COR-L47 (cell line): ENCODE measurements at places on chromosomes 5 and 9.
A peak's percentile ranks its signal among the peaks of the same experiment; 100 is the strongest.

DNA sequence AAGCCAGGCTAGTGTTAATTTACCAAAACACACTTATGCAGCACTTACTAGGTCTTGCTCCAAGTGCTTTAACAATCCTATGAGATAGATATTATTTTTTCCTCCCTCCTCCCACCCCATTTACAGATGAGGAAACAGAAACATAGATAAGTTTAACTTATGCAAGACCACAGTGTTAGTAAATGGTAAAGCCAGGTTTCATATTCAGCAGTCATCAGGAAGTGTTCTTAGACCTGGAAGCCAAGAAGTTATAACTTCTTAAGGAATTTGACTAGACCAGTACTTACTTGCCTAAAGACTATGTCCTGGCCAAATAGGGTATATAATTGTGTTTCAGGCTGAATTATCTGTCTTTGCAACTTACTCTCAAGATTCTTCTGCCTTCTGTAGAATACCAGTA is 15.9 kb downstream of the ABHD17B start:
- no peak for DNase-seq

- no peak for DNase-seq
Observed at GRCh38 chr9:124388275-124389048, 26.8 kb downstream of the PSMB7 start.

DNA sequence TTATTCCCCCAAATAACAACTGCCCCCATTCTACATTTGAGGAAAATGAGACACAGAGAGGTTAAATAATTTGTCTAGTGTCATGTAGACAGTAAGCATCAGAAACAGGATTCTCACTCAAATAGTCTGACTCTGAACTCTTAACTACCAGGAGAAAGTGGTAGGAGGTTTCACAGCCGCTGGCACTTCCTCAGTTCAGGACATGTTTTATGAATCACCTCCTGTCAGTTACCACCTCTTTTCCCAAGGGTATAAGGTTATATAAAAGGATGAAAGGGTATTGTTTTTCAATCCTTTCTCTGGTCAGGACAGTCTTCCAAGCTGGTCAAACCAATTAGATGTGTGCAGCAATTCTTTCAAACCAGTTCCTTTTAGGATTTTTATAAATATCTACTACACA is 52.1 kb downstream of the TSSK1B start:
- DNase-seq = no peak

DNA sequence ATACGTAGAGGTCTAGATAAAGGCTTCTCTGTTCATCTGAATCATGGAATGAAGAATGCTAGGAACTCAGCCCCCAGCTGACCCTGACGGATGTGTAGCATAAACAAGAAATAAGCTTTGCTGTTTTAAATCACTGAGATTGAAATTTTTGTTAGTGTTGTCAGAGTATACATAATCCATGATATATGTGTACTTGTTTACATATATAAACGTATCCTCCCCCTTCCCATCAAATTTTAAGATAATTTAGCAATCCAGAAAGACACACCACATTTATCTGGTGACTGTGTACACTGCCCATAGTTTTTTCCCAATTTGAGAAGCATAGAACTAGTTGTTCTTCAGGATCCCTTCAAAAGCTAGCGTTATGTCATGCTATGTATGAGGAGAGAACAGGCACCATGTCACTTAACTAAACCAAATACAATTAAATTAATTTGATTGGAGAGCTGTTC is 80.8 kb upstream of the OSMR start:
- DNase-seq = no peak

DNA sequence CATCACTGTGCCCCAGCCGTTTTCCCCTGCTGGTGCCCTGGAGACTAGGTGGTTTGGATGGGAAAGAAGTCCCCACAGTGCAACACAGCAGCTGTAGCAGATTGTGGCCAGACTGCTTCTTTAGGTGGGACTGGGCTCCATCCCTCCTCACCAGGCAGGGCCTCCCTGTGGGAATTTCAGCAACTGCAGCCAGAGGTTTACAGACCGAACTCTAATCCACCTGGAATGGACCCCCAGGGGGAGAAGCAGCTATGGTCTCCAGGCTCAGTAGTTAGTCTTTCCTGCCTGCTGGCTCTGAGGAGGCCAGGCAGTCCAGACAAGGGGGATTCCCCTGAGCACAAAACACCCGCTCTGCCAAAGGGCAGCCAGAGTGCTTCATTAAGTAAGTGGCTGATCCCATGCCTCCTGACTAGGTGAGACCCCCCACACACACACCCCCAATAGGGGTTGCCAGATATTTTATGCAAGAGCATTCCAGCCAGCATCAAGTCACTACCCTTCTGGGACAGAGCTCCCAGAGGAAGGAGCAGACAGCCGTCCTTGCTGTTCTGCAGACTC is 188.9 kb downstream of the SGCD start:
- no peak for DNase-seq

GRCh38 chr5:25713259-25713658 is 1068.5 kb upstream of the CDH10 start:
- DNase-seq = no peak

DNA sequence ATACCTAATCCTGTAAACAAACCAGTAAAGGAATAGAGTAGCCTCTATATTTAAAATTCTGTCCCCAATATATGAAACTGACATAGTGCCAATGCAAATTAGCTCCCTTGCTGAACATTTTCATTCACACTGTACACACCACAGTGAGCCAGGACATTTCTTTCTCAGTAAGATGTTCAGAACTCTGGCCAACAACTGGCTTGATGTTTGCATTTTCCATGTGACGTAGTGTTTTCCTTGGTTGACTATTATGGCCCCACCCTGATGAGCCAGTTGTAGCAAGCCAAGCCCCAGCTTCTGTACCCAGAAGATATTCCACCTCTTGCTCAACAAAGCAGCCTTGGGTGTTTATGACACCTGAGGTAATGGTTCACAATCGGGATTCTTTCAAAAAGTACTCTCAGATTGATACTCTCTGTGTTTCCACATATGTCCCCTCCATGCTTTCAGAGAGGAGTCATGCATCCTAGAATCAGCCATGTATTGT is 17.7 kb upstream of the ANXA1 start:
- peak; percentile 9 for DNase-seq

GRCh38 chr5:11383506-11384095 is 520.6 kb downstream of the CTNND2 start:
- peak; percentile 2 for DNase-seq

DNA sequence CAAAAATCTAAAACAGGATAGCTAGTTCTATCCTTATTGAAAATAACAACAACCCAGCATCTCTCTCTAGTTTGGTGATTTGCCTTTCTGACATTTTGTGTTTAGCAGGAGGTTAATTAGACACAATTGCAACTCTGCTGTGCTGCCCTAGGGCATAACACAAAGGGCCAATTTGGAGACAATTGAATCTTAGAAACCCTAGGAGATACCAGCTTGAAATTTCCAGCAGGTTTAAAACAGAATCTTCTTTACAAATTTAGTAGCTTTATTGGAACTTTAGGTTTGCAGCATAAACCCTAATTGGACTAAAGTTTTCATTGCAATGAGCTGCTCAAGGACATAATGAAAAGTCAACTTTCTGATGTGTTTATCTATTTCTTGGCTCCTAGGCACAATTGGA is 166.7 kb upstream of the FER start:
- DNase-seq = no peak

GRCh38 chr5:1161833-1162229 is 39.6 kb upstream of the SLC6A19 start:
- peak; percentile 78 for DNase-seq

GRCh38 chr5:119028575-119028974 is 40.2 kb upstream of the DTWD2 start:
- DNase-seq = no peak

DNA sequence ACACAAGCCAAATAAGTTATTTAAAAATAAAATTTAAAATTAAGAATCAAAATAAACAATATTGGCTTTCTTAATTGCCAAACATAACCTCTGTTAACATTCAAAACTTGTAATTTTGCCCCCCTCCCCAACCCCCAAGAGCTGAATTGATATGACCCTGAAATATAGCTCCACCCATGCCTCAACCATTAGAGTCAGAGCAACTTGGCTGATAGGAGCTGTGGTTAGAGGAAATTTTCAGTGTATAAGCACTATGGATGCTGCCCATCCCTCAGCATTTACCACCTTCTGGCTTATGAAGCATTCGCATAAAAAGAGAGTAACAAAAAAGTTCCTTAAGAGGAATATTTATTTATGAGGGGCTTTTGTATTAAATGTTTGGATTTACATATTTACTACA is 6.1 kb downstream of the POC5 start:
- DNase-seq = no peak

GRCh38 chr5:10301266-10301665 is 6.4 kb downstream of the CMBL start:
- DNase-seq = peak; percentile 59

GRCh38 chr5:109865637-109866036 is 175.9 kb downstream of the MAN2A1 start:
- DNase-seq = no peak

DNA sequence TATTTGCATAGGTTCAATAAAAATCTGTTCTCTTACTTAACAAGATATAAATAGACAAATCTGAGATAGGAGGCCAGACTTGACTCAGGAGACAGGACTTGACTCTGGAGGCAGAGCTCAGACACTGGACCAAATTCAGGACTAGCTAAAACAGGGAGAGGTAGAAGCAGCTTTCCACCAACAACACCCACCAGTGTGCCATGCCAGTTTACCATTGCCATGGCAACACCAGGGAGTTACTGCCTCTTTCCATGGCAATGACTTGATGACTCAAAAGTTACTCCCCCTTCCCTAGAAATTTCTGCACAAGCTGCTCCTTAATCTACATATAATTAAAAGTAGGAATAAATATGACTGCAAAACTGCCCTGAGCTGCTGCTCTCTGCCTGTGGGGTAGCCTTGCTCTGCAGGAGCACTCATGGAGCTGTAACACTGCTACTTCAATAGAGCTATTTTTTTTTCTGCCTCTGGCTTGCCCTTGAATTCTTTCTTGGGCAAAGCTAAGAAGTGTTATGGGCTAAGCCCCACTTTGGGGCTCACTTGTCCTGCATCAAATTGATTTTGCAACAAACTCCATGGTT is 473.0 kb downstream of the PLK2 start:
- no peak for DNase-seq

DNA sequence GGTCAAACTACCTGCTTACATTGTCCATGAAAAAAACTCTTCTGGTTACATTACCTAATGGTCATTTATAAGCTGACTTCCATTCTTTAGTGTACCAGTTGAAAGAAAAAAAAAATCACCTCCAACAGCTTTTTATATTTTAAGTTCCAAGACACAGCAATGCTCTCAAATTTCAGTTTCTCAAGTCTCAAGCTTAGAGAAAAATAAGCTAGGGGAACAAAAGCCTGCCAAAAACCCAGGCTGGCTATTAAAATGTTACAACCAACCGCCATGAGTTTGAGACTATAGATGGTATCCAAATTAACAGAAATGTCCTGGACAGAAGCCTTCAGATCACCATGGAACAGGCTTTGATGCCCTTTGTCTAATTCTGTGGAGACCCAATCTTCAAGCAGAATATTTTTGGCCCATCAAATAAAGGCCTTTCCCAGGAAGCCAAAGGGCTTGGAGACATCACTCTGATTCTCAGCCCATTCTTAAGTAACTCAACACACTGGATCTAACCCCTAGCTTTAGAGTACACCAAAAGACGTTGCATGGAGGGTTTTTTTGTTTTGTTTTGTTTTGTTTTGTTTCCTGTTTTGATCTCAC is 343.7 kb downstream of the GLIS3 start:
- DNase-seq = no peak

DNA sequence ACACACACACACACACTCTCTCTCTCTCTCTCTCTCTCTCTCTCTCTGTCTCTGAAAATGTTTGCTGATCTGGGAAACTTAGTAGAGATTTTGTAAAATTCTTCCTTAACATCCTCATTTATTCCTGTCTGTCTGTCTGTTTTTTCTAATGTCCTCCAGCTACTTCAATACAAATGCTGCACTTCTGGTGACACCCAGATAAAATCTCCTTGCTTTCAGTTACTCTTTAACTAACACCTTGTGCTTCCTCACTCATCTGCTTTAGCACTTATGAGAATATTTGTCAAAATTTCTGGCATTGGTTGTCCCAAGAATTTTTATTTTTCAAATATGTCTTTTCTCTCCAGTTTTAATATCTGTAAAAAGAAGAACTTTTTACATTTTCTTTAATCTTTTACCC is 35.0 kb upstream of the ARRDC3 start:
- no peak for DNase-seq

DNA sequence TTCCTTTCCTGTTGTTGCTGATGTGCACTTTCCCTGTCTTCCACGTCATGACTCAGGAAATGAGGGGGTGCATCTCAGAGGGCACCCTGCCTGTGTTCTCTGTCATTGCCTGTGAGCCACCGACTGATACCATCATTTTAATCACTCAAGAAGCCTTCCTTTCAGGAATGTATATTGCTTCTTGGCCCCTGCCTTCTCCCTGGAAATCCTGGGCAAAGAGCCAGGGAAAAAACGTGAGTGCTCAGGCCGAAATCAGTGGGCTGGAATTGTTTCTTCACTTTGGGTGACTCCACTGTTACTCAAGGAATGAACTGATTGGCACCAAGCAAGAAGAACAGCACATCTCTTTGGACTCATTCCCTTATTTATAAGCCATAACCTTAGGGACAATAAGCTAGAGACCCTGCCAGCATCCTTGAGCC is 126.1 kb downstream of the SNX18 start:
- DNase-seq = no peak

GRCh38 chr9:37908698-37909186 is 4.8 kb upstream of the SLC25A51 start:
- DNase-seq = no peak

GRCh38 chr9:73536403-73536802 is 384.7 kb downstream of the ANXA1 start:
- DNase-seq = no peak

GRCh38 chr5:82679660-82680059 is 397.5 kb downstream of the TMEM167A start:
- DNase-seq = no peak

GRCh38 chr5:101429241-101429640 is 526.2 kb upstream of the ST8SIA4 start:
- DNase-seq = no peak

DNA sequence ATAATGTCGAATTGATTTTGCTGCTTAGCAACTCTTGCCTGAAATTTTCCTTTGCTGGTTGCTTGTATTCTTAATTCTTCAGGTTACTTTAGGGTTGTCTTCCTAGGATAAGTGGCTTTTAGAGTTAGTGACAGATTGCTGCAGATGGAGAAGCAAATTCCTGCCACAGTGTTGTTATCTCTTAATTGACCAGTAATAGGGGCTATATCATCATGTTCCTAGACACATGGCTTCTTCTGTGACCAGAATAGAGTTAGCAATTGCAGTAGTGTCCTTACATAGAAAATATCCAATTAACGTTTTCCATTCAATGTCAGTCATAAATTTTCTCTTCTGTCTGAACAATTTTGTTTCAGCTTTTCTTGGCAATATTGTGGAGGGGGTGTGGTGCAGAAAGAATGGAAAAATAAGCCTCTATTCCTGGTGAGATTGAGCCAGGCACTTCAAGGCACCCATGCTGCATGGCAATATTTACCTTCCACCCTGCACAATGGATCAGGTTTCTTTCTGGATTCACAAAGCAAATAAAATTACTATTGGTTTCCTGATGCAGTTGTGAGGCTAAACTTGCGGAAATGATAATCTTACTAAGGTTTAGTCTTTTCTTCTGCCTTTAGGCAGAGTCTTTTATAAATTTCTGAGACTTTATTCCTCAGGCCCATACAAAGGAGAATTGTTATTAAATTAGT is 1481.5 kb downstream of the EFNA5 start:
- peak; percentile 75 for DNase-seq

- peak; percentile 67 for DNase-seq
Observed at GRCh38 chr5:140108093-140109017, 5.6 kb upstream of the PURA start.

GRCh38 chr9:3894772-3895171 is 369.0 kb upstream of the RFX3 start:
- no peak for DNase-seq
